ENCODE measurements at places on chromosomes 7 and 10. TPM values are rescaled to one million over a fixed set of nuclear protein-coding genes. Genes with fewer than 3 reads are reported as not detected.

Gene EXOC4
- polyA plus RNA-seq: 51.5 TPM

Gene HOXA5
- polyA plus RNA-seq: 8.6 TPM

Gene TMEM130
- polyA plus RNA-seq: not detected

Gene DPP6
- polyA plus RNA-seq: not detected

Gene SYT15B
- polyA plus RNA-seq: 0.01 TPM

Gene GPER1
- polyA plus RNA-seq: 1.1 TPM

Gene COL13A1
- 5.4 TPM for polyA plus RNA-seq

Gene CREB5
- 7.5 TPM for polyA plus RNA-seq

Gene BCL7B
- polyA plus RNA-seq: 61.3 TPM

Gene OR2A42
- polyA plus RNA-seq: not detected

Gene CLCN1
- polyA plus RNA-seq: 0.09 TPM

Gene CDHR1
- polyA plus RNA-seq: 8.8 TPM

Gene OR2A12
- polyA plus RNA-seq: not detected

Gene PIP
- polyA plus RNA-seq: not detected

Gene LIPN
- polyA plus RNA-seq: not detected

Gene SEMA3D
- 5.8 TPM for polyA plus RNA-seq

Gene PUS7
- polyA plus RNA-seq: 14.1 TPM

Gene CLRN3
- not detected for polyA plus RNA-seq

Gene STEAP1
- 22.8 TPM for polyA plus RNA-seq

Gene NXPH1
- not detected for polyA plus RNA-seq

Gene PLAU
- 269 TPM for polyA plus RNA-seq

Gene HOXA13
- polyA plus RNA-seq: not detected

Gene TYW1B
- polyA plus RNA-seq: 0.88 TPM

Gene CPN1
- polyA plus RNA-seq: not detected

Gene NAT16
- not detected for polyA plus RNA-seq

Gene SND1
- polyA plus RNA-seq: 138 TPM

Gene MYL10
- not detected for polyA plus RNA-seq

Gene PRPS1L1
- polyA plus RNA-seq: not detected

Gene SPDYE5
- polyA plus RNA-seq: not detected

Gene TET1
- polyA plus RNA-seq: 0.37 TPM

Gene PTPRZ1
- polyA plus RNA-seq: 17.1 TPM

Gene CELF2
- polyA plus RNA-seq: 0.60 TPM

Gene AP4M1
- 14.9 TPM for polyA plus RNA-seq

Gene SMNDC1
- polyA plus RNA-seq: 10.9 TPM

Gene CYREN
- 50.3 TPM for polyA plus RNA-seq

Gene OR6V1
- polyA plus RNA-seq: not detected

Gene SEMA3C
- polyA plus RNA-seq: 140 TPM

Gene CPA2
- polyA plus RNA-seq: 0.33 TPM

Gene FANK1
- polyA plus RNA-seq: 3.1 TPM

Gene NPTX2
- polyA plus RNA-seq: 0.01 TPM

Gene UTF1
- not detected for polyA plus RNA-seq
